ENCODE measurements at places on chromosomes 4 and X.

- DNase-seq: no peak
These were observed 1911.7 kb downstream of the PCDH7 start for GRCh38 chr4:32631831-32632230.

- DNase-seq: no peak
These were observed 75.9 kb downstream of the AASDH start for GRCh38 chr4:56311299-56311975.

GRCh38 chr4:1898681-1899080, 27.5 kb downstream of the NSD2 start:
- DNase-seq: no peak

GRCh38 chr4:16461362-16461761, 235.1 kb upstream of the TAPT1 start:
- DNase-seq: no peak

GRCh38 chr4:14856062-14856933, 146.0 kb upstream of the CPEB2 start:
- DNase-seq: no peak

DNA sequence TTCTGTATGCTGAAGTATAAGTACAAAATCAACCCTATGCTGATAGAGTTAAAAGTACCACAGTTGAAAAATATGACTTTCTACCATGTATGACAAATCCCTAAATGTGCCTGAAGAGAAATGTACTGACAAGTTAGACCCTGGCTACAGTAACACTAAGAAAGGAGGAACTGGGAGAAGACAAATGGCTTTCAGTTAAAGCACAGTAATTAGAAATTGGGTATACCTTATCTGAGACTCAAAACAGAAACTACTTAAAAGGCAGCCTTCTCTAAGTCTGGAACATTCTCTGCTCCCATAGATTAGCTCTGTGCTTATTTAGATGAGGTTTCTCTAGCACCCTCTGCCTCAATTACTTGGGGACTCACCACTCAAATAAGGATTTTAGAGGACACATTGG, 189.1 kb downstream of the GPC3 start:
- no peak for DNase-seq

DNA sequence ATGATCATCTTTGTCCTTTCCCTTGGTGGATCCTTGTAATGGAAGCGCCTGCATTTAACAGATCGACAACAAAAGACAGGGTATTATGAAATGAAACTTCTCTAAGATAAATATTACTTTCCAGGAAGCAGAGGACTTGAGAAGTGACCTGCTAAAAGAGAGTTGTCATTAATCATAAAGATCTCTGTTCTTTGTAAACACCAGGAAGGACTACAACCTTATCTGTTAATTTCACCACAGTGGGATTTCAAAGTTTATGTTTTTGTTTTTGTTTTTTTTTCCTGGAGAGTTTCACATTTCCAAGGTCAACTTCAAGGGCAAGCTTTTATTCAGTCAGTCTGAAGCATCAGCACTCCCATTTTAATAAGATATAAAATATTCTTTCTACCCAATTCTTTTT, 170.9 kb downstream of the RCHY1 start:
- no peak for DNase-seq

DNA sequence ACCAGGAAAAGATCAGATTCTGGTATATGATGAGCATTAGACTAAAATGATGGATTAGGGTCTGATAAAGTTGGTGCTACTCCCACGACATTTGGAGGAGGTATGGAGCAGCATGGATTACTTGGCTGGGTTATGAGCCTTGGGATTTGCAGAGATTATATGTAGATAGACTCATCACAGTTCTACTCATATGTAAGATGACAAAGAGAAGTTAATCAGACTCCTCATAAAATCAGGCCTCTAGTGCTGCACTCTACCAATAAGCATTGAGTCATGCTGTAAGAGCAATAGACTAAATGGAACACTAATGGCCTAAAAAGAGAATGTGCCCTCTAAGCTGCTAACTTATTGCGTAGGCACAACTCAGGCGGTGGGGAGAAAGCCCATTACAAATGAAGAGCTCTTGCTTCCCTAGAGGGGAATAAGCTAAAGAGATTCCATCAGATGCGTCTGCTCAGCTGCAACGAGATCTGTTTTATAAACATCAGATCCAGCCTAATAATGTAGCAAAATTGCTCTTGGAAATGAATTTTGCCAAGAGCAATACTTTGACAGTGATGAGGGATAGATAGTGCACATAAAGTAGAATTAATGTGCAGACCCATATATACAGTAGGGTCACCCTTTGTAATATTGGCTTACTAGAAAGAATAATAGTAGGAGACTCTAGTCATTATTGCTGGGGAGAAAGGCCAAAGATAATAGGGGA, 17.5 kb downstream of the LIAS start:
- no peak for DNase-seq

DNA sequence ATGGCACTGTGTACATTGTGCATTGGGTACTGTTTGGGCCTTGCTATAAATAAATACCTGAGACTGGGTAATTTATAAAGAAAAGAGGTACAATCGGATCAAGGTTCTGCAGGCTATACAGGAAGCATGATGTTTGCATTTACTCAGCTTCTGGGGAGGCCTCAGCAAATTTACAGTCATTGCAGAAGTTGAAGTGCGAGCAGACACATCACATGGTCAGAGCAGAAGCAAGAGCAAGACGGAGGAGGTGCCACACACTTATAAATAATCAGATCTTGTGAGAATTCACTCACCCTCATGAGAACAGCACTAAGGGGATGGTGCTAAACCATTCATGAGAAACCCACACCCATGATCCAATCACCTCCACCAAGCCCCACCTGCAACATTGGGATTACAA, 505.0 kb downstream of the ARAP2 start:
- DNase-seq: no peak

DNA sequence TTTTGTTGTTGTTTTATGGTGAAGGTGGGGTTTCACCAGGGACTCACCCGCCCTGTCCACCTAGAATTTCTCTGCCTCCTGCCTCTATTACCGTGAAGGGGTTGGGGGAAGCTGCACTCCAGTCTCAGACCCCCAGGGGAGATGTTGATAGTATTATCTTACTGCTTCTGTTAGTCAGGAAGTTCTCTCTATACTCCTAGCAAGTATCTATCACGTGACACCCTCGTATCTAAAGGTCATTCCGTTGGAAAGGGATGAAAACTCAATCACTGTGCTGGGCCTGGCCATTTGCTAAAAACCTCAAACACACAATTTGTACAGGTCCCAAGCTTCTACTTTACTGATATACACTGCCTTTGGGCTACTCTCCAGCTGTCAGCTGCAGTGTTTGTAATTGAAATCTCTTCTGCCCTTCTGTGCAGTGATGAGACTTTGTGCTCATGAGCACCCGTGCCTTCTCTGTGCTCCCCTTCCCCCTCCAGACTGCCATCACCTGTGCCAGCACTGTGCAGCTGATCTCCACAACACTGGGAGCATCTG, 188.5 kb upstream of the ANXA3 start:
- DNase-seq: no peak

GRCh38 chrX:81120258-81120935, 81.3 kb downstream of the HMGN5 start:
- no peak for DNase-seq

DNA sequence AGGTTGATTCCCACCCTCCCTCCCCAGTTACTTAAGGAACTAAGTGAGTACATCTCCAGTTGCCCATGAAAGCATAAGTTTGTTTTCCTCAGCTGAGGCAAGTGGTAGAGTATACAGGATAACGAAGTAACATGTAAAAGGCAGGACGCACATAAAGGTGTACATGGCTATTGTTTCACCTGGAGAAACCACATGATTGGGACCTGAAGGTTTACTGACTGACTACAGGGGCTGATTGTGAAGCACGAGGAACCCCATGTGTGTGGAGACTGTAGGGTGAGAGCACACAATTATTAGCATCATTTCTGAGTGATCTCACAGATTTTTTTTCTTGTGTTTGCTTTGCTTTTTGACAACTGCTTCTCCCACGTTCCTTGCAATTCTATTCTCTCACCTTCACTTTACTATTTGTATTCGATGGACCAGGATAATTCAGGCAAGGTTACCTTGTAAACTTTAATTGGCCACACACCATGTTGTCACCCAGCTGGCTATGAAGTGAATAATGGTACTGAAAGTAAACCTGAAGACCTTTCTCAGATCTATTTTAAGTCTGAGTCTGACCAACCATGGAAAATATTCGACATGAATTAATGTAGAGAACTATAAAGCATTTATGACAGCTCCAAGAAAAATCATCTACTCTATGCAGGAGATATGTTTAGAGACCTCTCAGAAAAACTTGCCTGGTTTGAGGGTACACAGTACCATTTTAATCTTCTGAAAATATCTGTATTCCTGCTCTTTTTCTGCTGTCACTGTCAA, 102.5 kb upstream of the MYOZ2 start:
- no peak for DNase-seq

Data from stimulated activated CD8-positive, alpha-beta memory T cell treated with anti-CD3 and anti-CD28 coated beads, Interleukin-15, amount 100 ng/mL, for 24 hours (primary cell).